Endothelial cell of umbilical vein (primary cell): ENCODE measurements at places on chromosomes 5 and 9. TPM values are rescaled to one million over a fixed set of nuclear protein-coding genes. Genes with fewer than 3 reads are reported as not detected.

Gene KCNN2
- total RNA-seq: 1.3 and 1.9 TPM in 2 replicates

Gene PCDHGB7
- 12.6 and 13.0 TPM in 2 replicates for total RNA-seq

Gene GLRA1
- not detected in 2 replicates for total RNA-seq

- no peak for DNase-seq
Observed at GRCh38 chr5:178375348-178375747, 142.7 kb upstream of the PHYKPL start.

Gene DOK3
- 5.3 and 8.1 TPM in 2 replicates for total RNA-seq

DNA sequence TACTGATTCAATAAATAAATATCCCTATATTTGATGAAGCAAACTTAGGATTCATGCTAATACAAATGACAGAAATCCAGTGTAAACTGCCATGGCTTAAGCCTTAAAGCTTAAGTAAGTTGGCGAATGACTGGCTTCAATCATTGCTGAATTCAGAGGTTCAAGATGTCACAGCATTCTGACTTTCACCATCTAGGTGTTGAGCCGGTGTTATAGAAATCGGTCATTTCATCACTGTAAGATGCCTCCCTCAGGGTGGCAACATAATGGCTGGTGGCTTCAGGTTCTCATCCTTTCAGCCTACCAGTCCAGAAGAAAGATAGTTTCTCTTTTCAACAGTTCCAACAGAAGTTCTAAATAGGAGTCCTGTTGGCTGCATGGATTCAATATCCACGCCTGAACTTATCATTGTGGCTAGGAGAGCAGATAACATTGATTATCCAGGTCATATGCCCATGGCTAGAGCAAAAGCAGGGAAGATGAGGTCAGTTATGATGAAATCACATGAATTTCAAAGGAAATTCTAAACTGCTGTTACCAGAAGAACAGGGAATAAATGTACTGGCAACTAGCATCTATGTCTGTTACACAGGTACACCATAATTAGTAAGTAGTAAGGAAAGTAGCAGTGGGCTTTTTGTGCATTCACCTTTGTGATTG, 364.3 kb downstream of the ARRDC3 start:
- DNase-seq: no peak

DNA sequence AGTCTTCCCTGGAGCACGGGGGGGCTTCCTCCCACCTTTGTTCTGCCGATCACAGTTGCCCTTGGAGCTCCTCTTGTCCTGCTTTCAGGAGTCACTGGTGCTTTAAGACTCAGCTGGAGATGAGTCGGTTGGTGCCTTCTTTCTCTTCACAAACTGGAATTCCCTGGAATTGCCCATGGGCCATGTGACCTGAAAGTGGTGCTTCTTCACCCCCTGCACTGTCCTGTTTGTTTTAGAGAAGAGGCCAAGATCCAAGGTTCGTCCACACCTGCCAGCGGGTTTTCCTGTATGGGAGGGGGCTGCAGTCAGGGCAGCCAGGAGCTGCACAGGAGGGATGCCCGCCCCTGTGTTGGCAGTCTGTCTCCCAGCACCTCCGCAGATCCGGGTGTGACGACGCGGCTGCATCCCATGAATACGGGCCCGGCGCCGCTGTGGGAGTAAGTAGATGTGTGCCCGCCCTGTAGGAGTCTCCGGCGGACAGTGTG, 9.5 kb upstream of the MRPS2 start:
- DNase-seq: no peak
